ENCODE measurements at places on chromosomes 16 and 17. TPM values are rescaled to one million over a fixed set of nuclear protein-coding genes. Genes with fewer than 3 reads are reported as not detected.

DNA sequence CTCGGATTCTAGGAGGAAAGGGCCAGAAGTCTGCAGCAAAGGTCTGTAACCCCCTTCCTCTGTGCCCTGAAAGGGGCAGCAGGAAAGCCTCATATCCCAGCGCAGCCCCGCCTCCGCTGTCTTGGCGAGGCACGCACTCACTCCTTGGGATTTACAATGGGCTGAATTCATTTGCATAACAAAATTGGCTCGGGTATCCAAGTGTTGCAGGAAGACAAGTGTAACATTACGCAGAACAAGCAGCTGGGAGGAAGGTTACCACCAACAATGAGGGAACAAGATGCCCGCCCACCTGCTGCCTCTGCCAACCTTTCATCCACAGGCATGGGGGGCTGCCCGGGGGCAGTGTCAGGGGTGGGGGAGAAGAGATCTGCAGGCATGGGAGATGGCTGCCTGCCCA, 130.4 kb downstream of the MRM1 start:
- no peak for DNase-seq

GRCh38 chr16:67011274-67011673, 17.7 kb upstream of the CBFB start:
- no peak for DNase-seq

DNA sequence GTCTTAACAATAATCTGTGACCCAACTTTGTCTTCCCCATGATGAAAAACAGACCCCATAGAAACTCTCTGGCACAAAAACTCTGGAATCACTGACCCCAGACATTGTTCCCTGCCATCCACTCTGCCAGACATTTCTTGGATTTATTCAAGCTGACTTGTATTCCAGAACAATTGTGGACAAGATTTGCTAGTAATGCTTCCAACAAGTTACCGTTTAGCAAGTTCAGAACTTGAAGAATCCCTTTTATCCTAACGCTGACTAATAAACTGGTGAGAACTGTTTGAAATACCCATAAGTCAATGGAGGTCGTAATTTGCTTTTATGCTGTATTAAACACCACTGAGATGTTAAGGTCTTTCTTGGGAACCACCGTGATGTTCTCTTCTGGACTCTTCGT, 10.5 kb downstream of the HSBP1 start:
- no peak for DNase-seq

DNA sequence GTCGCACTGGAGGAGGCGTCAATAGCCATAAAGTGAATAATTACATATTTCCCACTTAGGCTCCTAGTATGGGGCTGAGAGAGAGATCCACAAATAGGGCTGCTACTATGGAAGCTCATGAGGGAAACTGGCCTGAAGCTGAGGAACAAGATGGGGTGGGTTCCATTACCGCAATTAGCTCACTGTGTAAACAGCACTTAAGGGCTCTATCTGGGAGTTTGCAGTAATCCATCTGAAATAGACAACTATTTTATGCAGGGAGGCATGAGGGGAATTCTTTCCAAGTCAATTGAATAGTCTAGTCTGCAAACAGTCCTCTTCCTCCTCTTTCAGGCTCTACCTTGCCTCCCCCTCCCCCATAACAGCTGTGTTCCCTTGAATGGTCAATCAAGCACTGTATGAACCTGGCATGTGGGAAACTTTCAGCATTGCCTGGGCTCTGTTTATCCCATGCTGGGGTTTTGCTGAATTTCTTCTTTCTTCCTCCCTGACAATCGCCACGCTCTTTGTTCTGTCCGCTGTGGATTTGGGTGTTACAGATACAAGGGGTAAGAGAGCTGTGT, 56.1 kb upstream of the MAF start:
- DNase-seq, result no peak

DNA sequence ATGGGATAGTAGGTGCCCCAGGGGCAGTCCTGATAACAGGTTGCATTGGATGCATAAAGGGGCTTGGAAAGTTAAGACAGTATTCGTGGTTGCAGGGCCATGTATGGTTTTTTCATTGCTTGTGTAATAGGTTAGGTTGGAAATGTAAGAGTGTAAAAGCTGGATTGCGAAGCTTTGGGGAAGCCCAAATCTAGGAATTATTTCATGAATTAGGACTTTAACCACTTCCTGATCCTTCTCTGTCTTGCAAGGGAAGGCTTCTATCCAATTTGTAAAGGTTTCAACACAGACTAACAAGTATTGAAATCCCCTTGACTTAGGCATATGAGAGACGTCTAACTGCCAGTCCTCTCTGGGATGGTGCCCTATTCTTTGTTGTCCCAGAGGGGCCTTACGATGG, 7.8 kb upstream of the CCL17 start:
- DNase-seq, result no peak

GRCh38 chr17:5898406-5898805, 171.8 kb upstream of the WSCD1 start:
- DNase-seq, result no peak

DNA sequence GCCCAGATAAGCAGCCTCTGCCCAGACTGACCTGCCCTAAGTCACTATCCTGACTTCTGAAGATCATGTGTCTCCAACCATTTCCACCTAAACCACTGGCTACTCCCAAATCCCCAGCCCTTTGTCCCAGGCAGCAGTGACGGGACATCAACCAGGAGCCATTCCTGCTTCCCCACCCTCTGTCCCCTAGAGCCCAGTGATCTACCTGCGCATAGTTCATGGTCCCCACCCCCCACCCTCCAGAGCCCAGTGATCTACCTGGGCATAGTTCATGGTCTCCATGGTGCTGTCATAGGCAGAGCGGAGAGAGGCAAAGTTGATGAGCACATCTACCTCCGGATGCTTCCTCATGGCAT, 26.8 kb downstream of the ACLY start:
- no peak for DNase-seq

DNA sequence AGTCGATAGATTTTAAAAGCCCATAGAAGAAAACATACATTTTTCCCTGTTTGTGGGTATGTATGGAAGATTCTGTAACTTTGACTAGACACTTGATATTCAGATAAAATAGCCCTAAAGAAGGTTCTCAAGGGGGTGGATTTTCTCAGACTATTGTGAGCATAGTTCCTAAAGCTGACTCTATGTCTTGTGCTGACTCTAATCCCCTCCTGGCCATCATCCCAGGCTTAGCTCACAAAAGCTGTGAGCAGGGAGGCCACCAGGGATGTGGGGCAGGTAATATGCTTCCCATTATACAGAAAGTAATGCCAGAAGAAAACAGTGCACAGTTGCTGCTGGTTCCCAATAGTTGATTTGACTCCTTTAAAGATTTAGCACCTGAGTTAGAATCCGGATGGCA, 32.0 kb downstream of the CDH13 start:
- no peak for DNase-seq

DNA sequence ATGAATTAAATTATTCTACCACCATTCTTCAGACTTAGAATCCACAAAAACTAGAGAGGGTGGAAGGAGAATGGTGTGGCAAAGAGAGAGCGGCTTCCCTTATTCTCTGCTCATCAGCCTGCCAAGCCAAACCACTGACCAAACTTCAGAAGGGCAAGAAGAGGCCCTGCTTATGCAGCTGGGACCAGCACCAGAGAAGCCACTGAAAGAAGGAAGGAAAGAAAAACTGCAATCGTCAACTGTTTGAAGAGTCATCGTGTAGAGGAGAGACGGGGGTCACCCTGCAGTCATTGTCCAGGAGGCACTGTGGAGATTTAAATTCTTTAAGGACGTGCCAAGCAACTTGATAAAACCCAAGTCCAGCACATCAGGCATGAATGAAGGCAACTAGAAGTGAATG, 15.6 kb downstream of the PMP22 start:
- DNase-seq, result no peak

DNA sequence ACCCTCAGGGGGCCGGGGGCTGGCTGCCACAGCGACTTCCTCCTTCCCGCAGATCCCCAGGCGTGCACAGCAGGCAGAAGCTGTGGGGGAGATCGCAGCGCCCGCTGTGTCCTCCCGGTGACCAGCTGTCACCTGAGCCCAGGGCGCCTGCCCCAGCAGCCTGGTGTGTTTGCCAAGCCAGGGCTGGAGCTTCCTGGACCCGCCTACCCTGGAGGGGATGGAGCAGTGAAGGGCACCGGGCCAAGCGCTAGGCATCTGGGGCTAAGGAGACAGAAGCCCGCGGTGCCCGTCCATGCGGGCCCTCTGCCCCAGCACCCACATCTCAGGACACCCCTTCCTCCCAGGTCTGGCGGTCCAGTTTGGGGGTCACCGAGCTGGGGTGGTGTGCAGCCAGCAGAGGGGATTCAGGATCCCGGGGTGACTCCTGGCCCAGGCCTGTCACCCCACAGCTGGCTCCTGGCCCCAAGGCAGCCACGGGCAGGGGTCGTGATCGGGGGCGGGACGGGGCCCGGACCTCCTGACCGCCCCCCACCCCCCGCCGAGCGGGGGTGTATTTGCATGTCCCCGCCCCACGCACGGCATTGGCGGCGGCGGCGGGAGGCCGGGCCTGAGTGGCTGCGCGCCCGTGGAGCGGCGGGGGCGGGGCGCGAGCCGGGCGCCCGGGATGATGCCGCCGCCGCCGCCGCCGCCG, at the start of gene RAB26:
RAB26 (plus strand) TSS at position 645 of the 691 bp plus-strand sequence. CDS start 159 bp downstream, outside the sequence.
- no peak for DNase-seq

Gene C17orf50
- not detected for polyA plus RNA-seq

Gene FNDC8
- polyA plus RNA-seq, result 0.11 TPM

Gene ALOXE3
- not detected for polyA plus RNA-seq

Gene PROCA1
- polyA plus RNA-seq, result 3.1 TPM

Gene VWA3A
- polyA plus RNA-seq, result 0.39 TPM

All from forelimb muscle (tissue), 1 donor.